Anterior cingulate cortex (tissue), 58 donors: ENCODE measurements at places on chromosomes 2 and 18.

- DNase-seq: no peak
Measured at GRCh38 chr2:121103960-121104359, 181.0 kb downstream of the TFCP2L1 start.

DNA sequence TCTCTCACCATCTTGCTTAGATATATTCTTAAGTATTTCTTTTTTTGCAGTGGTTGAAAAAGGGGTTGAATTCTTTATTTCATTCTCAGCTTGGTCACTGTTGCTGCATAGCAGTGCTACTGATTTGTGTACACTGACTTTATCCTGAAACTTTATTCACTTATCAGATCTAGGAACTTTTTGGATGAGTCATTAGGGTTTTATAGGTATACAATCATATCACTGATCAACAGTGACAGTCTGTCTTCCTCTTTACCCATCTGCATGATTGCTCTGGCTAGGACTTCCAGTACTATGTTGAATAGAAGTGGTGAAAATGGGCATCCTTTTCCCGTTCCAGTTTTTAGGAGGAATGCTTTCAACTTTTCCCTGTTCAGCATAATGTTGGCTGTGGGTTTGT, 6.5 kb downstream of the STARD6 start:
- no peak for DNase-seq

- no peak for DNase-seq
Measured at GRCh38 chr2:24875272-24875671, 44.8 kb downstream of the ADCY3 start.

- DNase-seq: no peak
Measured at GRCh38 chr2:199431746-199432213, 26.0 kb downstream of the SATB2 start.

GRCh38 chr2:16623031-16623430, 42.6 kb downstream of the CYRIA start:
- DNase-seq: no peak

DNA sequence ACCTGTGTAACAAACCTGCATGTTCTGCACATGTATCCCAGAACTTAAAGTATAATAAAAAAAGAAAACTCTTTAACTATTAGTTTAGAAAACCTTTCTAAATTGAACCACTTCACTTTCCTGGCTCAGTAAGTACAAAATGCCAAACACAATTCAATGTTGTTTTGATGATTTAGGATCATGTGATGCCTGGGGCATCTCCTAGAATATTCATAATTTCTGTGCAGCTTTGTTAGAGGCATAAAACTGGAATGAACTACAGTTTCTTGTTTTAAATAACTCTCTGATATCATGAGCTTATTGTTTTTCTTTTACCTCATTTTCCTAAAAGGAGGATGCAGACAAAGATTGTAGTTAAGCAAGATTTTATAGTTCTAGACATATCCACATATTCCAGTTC, 139.0 kb upstream of the SESTD1 start:
- DNase-seq: no peak

- no peak for DNase-seq
Measured at GRCh38 chr2:104855221-104856085, 1.5 kb downstream of the POU3F3 start.

DNA sequence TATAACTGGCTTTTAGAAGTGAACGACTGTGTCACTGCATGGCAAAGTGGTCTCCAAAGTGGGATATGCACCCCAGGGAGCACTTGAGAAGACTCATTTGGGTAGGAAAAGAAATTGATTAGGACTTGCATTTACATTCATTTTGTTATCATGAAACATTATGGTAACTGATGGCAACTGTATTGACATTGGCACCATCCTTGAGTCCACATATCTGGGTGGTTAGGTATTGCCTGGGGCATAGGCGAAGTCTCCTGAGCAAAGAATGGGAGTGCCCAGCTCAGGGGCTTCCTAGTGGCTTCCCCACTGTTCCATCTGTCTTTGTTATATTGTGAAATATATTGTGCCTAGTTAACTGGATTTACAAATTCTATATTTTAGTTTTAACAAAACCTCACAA, 29.2 kb downstream of the SPATS2L start:
- no peak for DNase-seq

- DNase-seq: no peak
Measured at GRCh38 chr2:76039505-76039904, 328.8 kb upstream of the GCFC2 start.

DNA sequence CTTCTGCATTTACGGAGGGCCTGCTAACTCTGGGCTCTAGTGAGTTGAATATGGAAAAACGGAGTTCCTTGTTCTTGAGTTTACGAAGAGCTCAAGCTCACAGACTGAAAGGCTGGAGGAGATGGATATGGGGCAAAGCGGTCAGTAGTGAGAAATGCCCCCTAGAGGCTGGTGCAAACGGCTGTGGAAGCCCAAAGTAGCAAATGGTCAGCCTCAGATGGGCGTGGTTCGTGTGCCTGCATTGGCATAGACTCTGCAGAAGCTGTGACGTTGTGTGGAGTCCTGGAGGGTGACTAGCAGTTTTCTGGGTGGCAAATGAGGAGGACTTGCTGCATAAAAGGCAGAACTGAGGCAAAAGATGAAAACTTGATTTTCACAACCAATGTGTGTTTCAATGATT, 93.6 kb upstream of the TWIST2 start:
- DNase-seq: no peak

- DNase-seq: no peak
Measured at GRCh38 chr2:72689579-72690195, 136.1 kb downstream of the EXOC6B start.

GRCh38 chr2:24919506-24920097, 435 bp downstream of the ADCY3 start:
- no peak for DNase-seq

DNA sequence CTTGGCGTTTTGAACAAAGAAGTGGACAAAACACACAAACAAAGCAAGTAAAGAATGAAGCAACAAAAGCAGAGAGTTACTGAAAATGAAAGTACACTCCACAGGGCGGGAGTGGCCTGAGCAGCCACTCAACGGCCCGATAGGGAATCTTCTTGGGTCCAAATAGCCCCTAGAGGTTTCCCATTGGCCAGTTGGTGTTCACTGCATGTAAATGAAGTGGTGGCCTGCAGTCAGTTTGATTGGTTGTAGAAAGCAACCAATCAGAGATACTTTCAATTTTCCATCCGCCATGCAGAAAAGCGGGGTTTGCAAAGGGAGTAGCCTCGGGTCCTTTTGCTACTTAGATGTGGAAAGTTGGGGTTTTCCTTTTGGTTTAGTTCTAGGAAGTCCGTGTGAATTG, 31.6 kb downstream of the CYBRD1 start:
- no peak for DNase-seq

- DNase-seq: no peak
Measured at GRCh38 chr2:74944987-74945787, 13.3 kb upstream of the POLE4 start.

- DNase-seq: no peak
Measured at GRCh38 chr2:46334389-46335271, 37.4 kb downstream of the EPAS1 start.

GRCh38 chr18:33507019-33507418, 66.5 kb upstream of the CCDC178 start:
- DNase-seq: no peak

DNA sequence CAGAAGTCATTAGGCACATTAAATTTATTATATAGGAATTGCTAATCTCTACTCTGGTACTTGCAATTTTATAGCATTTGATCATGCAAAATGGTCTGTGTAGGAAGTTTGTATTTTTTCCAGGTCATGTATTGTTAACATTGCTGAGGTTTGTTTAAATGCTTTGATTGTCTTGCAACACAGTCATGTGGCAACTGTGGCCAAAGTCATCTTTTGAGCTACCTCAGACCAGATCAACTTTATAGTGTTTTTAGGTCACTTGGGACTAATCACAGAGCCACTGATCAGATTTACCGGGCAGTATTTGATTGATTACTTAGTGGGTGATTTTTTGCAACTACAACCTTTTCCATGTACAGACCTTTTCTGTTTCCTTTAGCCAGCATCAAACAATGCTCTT, 3.7 kb downstream of the SERPINB5 start:
- DNase-seq: no peak

DNA sequence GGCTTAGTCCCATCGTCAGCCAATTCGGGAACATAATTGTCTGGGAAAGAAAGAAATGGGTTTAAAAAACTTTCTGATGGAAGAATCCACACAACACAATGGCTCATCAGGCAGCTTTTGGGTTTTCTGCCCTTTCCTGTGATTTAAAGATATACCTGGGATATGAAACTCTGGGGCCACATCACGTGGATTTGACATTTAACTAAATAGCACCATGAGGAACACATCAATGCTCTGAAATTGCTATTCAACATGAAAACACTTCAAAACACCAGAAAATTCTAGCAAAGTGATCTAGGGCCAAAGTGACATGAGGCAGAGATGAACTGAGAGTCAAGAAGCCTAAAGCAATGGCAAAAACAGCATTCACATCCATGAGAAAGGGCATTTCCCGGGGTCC, 237.5 kb upstream of the PXDN start:
- no peak for DNase-seq

DNA sequence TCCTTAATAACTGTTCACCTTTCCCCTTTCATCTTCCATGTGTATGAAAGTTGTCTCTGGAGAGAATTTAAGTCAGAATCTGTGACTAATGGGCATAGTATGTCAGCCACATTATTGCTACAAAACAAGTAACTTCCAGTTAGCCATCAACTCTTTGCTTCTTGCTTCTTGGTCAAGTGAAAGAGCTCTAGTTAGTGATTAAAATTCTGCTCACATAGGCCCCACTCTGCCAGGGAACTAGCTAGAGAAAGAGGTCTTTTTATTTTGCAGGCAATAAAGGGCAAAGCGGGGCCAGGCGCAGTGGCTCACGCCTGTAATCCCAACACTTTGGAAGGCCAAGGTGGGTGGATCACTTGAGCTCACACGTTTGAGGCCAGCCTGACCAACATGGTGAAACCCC, 64.6 kb downstream of the COLEC12 start:
- peak; percentile 12 for DNase-seq

DNA sequence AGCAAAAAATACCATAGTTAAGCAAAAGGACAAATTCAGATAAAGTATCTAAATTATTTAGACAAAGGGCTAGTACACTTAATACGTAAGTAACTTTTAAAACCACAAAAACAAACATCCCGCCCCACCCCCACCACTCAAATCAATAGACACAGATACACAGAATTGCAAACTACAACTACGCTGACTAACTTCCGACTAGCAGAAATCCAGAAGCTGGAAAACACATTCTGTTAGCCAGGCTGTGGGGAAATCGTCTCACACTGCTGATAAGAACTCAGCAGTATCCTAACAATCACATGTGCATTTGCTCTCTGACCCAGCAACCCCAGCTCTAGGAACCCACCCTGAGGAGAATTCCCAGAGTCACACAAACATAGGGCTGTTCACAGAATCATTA, 16.6 kb downstream of the FAM168B start:
- no peak for DNase-seq

DNA sequence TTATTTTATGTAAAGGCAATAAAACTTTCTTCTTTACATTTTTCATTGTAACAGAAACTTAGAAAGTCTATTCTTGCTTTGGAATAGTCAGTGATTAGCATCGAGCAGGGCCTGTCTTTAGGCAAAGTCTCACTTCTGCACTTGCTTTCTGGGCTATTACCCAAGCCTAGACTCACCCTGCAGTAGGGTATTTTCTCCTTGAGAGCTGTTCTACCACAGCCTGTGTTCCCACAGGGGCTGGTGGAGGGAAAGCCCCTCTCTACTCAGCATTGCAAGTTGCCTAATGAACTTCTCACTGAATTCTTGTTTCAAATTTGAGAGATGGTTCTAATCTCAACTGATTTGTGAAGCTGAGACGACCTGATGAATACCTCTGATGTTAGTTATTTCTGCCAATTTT, 111.7 kb upstream of the KLHL14 start:
- no peak for DNase-seq

- no peak for DNase-seq
Measured at GRCh38 chr2:45209875-45210274, 200.6 kb upstream of the SIX2 start.

- DNase-seq: no peak
Measured at GRCh38 chr18:24935896-24936295, 416.1 kb downstream of the ZNF521 start.

DNA sequence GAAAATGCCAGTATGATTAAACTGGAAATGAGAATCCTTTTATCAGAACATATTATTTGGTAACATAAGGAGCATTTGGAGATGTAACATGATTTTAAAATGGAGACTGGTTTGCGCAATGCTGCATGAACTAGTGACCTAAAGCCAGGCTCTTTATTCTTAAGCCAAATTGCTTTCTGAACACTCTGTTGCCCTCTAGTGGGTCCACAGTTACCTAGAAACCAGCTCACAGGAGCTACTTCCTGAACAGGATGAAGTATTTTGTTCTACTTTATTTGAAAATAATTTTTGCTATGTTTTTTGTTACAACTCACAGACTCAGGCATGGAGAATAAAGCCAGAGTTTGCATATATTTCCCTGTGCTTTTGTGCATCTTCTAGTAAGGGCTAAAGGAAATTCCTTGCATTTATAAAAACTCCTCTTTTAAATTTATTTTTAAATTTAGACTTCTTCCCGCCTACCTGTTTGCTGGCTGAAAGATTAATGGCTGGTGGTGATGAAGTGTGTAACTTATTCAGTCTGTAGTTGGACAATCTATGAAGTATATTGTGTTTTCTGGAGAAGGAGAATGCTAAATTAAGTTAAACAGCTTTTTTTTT, 146.7 kb downstream of the PARD3B start:
- no peak for DNase-seq

- no peak for DNase-seq
Measured at GRCh38 chr2:191687867-191688266, 9.9 kb downstream of the NABP1 start.

- DNase-seq: no peak
Measured at GRCh38 chr2:67651565-67651964, 254.4 kb downstream of the ETAA1 start.

DNA sequence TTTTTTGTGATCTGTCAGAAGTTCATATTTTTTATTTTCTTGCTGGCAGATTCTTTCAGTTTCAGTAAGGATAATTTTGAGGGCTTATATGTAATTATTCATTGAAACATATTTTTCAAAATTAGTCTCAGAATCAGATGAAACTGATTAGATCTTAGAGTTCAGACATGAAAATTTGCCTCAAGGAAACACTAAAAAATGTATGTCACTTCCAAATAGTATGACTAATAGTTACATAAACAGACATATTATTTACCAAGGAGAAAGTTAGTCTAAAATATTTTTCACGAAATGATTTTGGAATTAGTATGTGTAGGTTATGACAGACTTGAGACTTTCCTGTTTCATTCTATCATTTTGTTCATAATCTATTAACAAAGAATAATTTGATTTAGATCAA, 628.6 kb downstream of the CCDC85A start:
- no peak for DNase-seq

DNA sequence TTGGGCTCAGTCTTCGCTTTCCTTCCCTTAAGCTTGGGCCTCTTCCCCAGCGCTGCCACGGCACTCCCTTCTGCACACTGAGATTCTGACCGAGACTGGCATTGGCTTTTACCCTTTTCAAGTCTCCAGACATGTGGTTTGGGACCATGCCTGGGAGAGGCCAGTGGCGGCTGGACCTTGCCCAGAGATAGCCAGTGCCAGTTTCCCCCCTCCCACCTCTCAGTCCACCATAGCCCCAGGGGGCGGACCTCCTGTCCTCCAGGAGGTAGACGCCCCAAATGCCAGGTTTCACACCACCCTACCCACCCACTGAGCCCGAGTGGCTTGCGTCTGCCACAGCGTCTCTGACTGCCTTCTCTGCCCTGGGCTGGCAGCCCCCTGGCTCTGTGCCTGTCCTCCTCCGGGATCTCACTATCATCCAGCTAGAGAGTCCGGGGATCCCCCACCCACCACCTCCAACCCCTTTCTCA, 47.7 kb downstream of the INPP5D start:
- no peak for DNase-seq
